Frontal cortex (tissue), 4 donors: ENCODE measurements at places on chromosomes 5 and 9. TPM values are rescaled to one million over a fixed set of nuclear protein-coding genes. Genes with fewer than 3 reads are reported as not detected.

PCDHB4 gene
- total RNA-seq: 4.5 TPM

DNA sequence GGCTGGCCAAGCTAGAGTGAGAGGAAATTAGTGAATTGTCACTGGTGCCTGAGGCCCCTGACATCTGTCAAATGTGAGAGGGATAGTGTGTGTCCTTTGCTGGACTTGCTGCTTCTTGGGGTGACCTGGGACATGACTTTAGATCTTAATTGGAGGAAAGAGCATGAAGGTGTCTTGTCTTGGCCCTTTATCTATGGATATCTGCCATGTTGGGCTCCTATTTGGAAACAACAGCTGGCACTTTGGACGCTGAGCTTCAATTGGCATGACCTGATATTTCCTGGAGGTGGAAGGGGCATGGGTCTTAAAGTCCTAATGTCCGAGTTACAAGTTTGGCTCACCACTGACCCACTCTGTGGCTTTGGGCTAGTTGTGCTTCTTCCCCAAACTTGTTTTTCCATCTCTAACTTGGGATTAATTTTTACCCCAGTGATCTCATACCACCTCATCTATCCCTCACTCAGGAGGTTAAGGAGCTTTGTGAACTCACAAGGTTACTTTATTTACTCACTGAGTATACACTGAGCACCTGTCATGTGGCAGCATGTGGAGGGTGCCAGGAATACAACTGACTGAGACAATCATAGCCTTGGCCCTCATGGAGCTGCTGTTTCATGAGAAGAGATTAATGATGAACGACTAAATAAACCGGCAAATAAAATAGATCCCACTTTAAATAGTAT is 30.1 kb upstream of the CXCL14 start:
- no peak for DNase-seq

IFNK gene
- total RNA-seq: not detected

- no peak for DNase-seq
Observed at GRCh38 chr5:35938568-35939227, at the start of gene CAPSL. Gene CAPSL, minus strand, starts transcription at chr5:35938622. Its CDS starts 17,502 bp downstream, at chr5:35921120.

DNA sequence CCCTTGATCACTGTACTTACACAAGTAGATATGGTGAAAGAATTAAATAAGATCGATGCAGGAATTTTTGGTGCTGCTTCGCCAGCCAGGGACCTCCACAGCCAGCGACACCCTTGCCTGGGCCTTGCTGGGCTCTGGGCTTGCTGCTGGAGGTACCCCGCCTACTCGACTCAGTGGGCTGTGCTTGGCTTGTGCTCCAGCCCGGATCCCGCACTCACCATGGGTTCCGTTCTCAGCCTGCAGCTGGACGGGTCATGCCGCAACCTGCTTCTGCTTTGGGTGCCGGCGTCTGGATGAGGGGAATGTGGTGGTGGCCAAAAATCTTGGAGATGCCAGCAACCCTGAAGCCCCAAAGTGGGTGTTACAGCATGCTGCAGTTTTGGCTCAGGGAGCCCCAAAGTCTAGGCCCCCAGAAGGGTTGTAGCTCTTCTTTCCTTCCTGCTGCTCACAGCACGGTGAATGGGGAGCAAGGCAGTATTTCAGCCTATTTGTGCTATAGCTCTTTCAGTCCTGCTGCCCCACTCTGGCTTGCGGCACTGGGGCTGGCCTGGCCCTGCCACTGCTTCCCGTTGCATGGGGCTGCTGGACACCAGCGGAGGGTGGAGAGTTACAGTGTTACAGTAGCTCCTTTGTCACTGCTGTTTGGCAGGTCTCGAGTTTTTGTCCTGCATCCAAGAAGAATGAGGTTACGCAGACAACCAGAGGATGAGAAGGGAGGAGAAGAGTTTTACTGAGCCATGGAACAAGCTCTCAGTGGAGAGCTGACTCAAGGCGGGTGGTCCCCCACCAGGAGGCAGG is 48.0 kb downstream of the TARS1 start:
- no peak for DNase-seq

RNF38 gene
- total RNA-seq: 38.7 TPM

DNA sequence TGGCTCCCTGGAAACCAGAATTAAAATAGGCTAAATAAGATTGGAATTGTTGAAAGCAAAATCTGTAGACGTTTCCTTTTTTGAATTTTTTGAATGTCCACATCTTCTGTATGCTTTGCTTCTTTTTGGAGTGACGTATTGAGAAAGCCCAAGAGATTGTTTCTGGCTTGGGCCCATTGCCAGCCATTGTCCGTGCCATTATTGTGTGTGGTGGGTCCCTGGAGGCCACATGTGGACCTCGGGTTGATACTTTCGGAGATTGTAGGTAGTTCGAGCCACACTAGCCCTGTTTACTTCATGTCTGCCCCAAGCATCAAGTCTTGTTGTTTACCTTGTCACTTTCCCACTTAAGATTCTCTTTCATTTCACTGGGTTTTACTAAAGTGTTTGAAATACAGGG is 106.0 kb downstream of the PALM2AKAP2 start:
- DNase-seq: no peak

ZNF367 gene
- total RNA-seq: 4.1 TPM

FGF10 gene
- 2.4 TPM for total RNA-seq

- DNase-seq: no peak
Observed at GRCh38 chr5:122341087-122341486, 29.1 kb downstream of the SNCAIP start.

SLCO4C1 gene
- total RNA-seq: 0.82 TPM

NKD2 gene
- 2.9 TPM for total RNA-seq

DNA sequence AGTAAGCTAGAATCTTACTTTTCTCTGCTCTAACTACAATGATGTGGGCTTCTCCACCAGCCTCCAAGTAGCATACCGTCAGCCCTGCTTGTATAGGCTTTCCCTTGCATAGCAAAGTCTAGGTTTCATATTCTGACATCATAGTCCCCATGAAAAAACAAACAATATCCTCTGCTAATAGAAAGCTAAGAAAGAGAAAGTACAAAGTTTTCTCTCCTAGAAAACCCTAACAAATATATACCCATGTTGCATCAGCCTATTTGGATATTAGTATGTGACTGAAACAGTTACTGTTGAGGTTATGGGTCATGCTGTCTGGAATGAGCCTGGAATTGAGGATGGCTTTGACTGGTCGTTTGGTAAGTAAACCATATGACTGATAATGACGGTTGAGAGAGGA is 1696.0 kb downstream of the MAT2B start:
- no peak for DNase-seq

DNA sequence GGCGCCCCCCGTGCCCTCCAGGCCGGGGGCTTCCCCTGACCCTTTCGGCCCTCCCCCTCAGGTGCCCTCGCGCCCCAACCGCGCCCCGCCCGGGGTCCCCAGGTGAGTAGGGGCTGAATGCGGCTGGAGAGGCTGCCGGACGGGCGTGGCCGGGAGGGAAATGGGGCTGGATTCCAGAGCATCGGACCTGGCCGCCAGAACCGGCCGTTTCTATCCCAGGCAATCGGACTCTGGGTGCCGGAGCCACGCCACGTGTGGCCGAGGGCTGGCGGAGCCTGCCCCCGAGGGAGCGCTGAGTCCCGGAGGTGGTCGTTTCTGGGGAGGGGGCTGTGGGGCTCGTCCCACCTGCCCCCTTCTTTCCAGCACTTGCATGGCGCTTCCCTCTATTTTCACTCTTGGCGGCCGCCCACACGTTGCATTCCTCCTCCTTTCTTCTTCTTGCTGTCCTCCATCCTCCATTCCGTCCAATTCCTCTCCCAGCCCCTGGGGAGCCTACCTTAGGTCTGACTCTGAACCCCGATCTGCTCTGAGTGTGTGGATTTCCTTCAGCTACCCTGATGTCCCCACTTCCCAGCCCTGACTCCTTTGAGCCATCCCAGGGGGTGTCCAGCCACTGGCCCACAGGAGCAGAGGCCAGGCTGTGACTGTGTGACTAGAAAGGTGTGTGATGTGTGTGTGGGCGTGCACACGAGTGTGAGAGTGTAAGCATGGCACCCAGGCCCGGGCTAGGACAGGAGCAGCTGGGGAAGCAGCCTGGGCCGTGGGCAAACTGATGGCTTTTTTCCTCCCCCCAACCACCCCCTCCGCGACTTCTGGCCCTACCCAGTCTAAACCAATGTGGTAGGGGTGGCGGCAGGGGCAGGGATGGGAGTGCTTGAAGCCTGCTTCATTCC is 24.7 kb downstream of the GOLGA2 start:
- DNase-seq: no peak

F2R gene
- total RNA-seq: 22.8 TPM

DNA sequence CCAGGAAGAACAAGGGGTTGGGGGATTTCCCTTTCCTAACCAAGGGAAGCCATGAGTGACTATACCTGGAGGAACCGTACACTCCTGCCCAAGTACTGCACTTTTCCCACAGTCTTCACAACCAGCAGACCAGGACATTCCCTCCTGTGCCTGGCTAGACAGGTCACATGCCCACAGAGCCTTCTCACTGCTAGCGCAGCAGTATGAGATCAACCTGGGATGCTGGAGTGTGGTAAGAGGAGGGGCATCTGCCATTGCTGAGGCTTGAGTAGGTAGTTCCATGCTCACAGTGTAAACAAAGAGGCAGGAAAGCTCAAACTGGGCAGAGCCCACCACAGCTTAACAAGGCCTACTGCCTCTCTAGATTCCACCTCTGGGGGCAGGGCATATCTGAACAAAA is 35.9 kb downstream of the SAXO1 start:
- DNase-seq: no peak

- DNase-seq: no peak
Observed at GRCh38 chr5:84092738-84093137, 291.9 kb downstream of the EDIL3 start.

- no peak for DNase-seq
Observed at GRCh38 chr5:133702791-133703770, 90.7 kb upstream of the FSTL4 start.

DAPK1 gene
- total RNA-seq: 66.0 TPM

DNA sequence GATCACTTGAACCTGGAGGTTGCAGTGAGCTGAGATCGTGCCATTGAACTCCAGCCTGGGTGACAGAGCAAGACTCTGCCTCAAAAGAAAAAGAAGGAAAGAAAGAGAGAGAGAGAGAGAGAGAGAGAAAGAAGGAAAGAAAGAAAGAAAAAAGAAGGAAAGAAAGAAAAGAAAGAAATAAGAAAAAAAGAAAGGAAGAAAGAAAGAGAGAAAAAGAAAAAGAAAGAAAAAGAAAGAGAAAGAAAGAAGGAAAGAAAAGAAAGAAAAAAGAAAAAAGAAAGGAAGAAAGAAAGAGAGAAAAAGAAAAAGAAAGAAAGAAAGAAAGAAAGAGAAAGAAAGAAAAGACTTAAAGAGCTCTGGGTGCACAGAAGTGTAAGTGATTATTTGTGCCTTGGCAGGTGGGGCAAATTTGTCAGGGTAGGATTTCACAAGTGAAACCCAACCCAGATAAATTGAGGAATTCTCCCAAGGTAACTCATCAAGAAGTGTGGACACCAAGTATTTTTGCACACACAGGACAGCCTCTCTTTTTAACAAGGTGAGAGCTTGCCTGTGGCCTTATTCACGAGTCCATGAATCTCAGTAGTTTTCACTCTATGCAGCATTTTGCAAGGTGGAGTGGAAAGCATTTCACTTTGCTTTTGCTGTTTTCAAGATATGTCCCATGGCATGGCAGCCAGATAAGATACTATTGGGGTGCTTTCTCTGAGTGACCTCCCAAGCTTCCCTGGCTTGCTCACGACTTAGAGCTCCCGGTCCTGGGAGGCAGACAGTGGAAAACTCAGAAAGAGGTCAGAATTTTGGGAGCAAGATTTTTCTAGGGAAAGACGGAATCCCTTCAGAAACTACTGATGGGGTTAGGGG is 57.8 kb downstream of the C9orf153 start:
- DNase-seq: no peak

DNA sequence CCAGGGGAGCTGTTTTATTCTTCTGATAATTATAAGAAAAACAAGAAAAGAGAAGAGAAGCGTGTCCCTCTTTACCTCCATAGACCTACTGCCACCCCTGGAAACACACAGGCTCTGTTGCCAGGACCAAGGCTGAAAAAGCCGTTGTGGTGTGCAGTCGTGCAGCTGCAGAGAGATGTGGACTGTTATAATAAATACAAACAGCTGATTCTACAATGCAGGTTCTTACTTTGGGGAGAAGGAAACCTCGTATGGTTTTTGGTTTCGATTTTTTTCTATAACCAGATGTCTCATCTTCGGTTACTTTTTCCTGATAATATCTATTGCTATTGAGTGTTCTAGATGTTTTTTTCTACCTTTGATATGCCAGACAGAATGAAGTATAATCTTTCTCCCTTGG is 28.1 kb downstream of the FYB1 start:
- DNase-seq: no peak

- no peak for DNase-seq
Observed at GRCh38 chr5:83726912-83727311, 6.3 kb upstream of the HAPLN1 start.

DNA sequence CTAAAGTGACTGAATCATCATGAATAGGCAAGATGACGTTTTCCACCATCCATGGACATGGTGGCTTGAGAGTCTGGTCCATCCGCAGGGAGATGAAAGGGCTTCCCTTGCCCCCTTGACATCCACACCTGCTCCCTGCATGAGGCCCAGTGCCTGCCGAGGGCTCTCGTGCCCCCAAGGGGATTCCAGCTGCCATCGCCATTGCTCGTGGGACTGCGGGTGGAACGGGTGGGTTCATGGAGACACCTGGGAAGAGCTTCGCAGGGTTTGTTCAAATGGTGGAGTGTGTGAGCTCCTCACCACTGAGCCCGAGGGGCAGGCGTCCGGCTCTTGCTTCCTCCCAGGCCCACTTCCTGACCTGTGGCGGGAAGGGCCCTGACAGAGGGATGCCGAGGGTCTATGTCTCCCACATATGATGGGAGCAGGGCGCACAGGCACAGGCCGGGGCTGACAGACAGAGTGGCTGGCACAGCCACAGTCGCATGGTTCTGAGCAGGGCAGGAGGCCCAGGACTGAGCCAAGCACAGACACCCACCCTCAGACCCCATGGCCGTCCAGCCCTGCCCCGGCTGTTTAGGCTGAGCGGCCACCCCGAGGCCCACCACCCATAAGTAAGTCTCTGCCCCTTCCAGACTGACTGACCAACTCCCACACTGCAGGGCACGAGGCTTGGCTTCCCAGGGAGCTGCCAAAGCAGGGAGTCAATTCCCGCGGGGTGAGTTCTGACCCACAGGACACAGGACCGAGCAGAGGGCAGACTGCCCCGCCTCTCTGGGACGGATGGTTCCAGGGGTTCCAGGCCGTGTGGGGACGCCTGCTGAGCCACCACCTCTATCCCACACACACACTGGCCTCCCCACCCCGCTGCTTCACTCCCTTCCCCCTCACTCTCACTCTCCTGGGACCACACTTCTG is 70.0 kb upstream of the PPP1R26 start:
- DNase-seq: no peak

- no peak for DNase-seq
Observed at GRCh38 chr5:18745042-18745987, 1111.1 kb downstream of the TAF11L14 start.

ABO gene
- total RNA-seq: not detected

DNA sequence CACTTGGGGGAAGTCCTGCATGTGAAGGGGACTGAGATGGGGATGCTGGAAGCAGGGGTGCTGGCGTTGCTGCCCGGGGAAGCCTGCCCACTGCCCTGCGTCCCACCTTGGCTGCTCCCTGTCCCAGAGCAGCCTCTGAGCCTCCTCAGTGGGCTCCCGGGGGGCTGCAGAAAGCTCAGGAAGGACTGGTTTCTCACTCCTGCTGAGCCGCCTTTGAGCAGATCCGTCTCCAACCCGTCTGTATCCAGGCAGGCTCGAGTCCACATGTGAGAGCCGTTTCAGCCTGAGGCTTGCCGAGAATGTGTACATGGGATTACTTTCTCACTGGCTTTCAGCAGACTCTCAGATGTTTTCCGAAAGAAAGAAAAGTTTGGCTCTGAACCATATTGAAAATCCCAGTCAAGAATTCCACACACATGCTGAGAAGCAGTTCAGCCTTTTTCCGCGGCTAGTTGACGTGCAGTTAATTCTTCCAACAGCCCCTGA is 95.3 kb upstream of the COL5A1 start:
- DNase-seq: no peak
